ENCODE measurements at places on chromosomes 5 and 9. TPM values are rescaled to one million over a fixed set of nuclear protein-coding genes. Genes with fewer than 3 reads are reported as not detected.

The IFT74 gene
- 14.6 TPM for total RNA-seq

GRCh38 chr9:112104401-112104800 is 70.7 kb downstream of the SUSD1 start:
- DNase-seq, result no peak

GRCh38 chr5:104186100-104186499 is 623.5 kb upstream of the NUDT12 start:
- no peak for DNase-seq

DNA sequence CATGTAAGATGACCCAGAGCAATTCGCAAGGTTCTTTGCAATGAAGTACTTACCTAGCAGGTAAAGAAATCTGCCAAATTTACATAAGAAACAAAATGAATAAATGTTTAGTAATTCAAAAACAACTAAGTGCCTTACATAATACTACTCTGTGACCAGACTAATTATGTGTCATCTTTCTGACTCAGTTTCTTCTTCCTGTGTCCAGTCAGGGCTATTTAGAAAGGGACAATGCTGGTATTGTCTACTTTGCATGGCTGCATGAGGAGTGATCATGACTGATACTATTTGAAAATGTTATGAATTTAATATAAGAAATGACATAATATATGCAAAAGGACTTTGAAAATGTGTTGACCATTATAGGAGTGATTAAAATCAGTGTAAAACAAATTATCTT is 210.0 kb downstream of the TMEM161B start:
- DNase-seq, result no peak

Data from PC-9 (cell line).